Right renal cortex interstitium (tissue), 3 donors: ENCODE measurements at places on chromosomes 13 and 19.

DNA sequence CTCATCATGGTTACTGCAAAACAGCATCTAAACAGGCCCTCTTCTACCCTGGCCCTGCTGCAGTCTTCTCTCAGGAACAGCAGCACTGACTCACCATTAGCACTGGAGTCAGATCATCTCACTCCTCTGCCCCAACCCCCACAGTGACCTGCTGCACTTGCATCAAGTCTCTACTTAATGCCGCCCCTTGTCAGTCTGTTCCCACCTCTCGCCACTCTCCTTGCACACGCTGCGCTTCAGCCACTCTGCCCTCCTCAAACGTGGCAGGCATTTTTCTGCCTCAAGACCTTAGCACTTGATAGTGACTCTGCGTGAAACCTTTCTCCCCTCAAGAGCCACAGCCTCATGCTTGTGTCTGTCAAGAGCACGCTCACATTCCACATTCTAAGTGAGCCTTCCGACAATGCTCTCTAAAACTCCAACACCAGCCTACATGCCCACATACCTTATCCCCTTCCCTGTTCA is 22.1 kb downstream of the MIPEP start:
- DNase-seq = no peak

DNA sequence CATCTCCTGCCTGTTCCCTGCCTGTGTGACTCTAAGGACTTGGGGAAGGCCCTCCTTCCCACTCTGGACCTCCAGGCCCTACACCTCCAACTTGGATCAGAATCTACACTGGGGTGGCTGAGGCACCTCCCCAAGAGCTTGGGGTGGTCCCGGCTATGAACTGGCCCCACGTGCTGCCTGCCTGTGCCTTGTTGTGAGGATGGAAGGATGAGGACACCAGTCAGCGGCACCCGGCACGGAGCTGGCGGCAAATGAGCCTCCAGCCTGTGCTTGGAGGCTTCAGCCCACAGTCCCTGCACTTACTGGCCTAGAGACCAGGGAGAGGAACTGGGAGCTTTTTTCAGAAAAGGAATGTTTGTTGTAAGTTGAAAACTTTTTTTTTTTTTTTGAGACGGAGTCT is 8.5 kb downstream of the AKAP8 start:
- no peak for DNase-seq

- no peak for DNase-seq
Observed at GRCh38 chr19:50659318-50660087, 10.3 kb downstream of the C19orf81 start.

GRCh38 chr19:43548706-43549105 is 15.7 kb downstream of the ZNF575 start:
- no peak for DNase-seq

- DNase-seq = no peak
Observed at GRCh38 chr13:32663660-32664059, 77.4 kb downstream of the PDS5B start.
